Cardiac fibroblast (primary cell): ENCODE measurements at places on chromosomes 2 and 18.

DNA sequence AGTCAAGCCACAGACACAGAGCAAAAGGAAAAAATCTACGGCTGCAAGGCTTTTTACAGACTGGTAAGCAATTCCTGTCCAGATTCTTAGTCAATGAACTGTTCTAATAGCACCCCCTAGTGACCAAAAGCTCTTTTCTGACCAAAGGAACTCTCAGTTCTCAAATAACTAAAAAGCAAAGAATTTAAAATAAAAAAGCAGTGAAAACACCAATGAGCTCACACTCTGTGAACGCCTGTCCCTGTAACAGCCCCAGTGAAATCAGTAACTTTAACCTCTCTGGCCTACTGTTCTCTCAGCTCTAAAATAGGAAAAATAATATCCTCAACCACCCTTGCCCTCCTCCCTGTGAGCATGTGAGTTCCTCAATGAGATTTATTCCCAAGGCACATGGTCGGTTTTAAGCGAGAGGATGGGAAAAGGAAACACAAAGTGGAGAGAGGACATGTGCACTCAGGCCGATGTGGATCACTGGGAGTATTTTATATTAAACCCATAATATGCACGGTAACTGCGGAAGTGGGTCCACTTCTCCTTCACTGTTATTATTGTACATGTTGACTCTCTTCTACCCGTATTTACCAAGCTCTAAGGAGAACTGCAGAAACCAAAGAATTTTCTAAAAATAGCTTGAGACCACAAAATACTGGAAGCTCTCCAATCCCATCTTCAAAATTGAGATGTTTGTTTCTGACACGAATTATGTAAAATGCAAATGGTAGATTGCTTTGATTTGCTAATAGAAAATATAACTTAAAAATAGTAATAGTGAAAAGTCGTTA, 128.5 kb downstream of the STK39 start:
- peak; percentile 89 for DNase-seq

- no peak for DNase-seq
Measured at GRCh38 chr2:221999166-221999565, 299.6 kb downstream of the PAX3 start.

DNA sequence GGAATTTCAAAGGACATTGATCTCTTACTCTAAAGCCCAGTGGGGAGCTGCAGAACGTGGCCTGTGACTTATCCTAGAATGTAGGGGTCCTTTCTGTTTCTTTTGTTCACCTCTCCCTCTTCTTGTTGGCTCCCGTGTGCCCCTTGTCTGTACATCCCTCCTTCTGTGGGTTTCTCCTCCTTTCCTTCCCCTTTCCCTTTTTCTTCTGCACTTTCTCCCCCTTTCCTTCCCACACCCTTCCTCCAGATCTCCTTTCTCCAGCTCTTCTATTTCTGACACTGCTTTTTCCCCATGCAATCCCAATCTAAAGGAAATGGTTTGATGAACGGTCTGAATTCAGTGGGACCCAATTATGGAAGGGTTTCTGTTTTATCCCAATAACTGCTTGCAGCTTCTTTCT, 35.5 kb upstream of the MAPRE3 start:
- no peak for DNase-seq

GRCh38 chr18:3044931-3045698, 32.2 kb upstream of the LPIN2 start:
- no peak for DNase-seq

- DNase-seq: no peak
Measured at GRCh38 chr2:98852932-98853331, 83.1 kb downstream of the CRACDL start.

GRCh38 chr18:32730068-32730467, 42.8 kb downstream of the KLHL14 start:
- no peak for DNase-seq

- DNase-seq: peak; percentile 36
Measured at GRCh38 chr2:71748227-71748626, 294.9 kb downstream of the DYSF start.

- no peak for DNase-seq
Measured at GRCh38 chr18:49731421-49731841, 81.9 kb downstream of the ACAA2 start.

GRCh38 chr18:64254399-64255093, 105.7 kb upstream of the LINC00305 start:
- no peak for DNase-seq

GRCh38 chr18:10530852-10531251, 5.0 kb downstream of the NAPG start:
- no peak for DNase-seq

DNA sequence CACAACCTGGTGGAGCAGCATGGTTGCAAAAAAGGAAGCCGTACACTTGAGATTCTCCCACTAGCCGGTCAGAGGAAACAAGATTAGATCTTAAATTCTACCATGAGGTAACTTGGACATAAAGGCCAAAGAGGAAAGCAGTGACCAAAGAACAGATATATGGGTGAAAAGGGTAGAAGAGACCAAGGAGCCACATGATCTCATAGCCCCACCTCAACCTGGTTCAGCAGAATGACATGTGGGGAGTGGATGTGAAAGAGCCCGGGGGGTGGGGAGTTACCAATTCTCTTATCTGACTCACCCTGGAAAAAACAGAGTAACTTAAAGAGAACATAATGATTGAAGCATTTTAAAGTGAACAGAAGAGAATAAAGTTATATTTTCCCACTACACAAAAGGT, 683.0 kb downstream of the DSC3 start:
- DNase-seq: no peak

DNA sequence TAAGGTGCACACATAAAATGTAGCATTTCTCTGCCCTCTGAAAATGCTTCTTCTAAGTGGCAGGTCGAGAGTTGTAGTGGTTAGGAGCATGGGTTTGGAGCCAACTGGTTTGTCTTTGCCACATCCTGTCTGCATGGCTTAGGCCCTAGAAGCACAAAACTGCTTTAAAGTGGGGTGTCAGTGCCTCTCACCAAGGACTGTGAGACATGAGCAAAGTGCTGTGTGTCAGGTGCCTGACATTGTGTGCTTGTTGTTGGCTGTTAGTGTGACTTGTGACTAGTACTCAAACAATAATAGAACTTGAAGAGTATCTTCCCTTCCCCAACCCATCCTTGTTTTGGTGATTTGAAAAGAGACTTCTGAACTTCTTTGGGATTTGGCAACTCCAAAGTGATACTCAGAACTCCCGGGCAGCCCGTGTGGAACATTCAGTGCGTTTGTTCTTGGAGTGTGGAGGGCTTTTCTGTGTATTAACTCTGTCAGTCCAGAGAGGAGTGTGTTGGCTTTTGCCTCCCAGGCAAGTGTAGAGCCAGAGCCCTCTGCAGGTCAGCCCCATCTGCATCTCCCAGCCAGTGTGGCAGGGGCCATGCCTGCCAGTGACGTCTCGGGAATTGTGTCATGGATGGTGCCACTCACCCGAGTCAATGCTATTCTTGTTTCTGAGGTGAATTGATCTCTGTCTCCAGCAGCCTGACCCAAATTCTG, 5.0 kb downstream of the MGAT5 start:
- no peak for DNase-seq

DNA sequence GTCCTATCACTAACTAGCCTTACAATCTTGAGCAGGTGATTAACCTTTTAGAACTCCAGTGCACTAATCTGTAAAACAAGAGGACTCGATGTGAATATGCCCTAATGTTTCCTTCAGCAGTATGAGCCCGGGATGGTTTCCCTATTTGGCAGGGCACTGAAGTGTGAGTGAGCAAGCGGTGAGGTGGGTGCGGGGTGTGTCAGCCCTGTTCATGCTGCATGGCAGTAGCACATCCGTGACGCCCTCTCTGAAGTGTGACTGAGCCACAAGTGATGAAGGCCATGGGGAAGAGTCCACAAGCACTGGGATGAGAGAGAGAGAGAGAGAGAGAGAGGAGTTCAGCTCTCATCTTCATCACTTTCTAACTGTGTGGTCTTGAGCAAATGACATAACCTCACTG, 168.7 kb downstream of the SETBP1 start:
- DNase-seq: no peak

DNA sequence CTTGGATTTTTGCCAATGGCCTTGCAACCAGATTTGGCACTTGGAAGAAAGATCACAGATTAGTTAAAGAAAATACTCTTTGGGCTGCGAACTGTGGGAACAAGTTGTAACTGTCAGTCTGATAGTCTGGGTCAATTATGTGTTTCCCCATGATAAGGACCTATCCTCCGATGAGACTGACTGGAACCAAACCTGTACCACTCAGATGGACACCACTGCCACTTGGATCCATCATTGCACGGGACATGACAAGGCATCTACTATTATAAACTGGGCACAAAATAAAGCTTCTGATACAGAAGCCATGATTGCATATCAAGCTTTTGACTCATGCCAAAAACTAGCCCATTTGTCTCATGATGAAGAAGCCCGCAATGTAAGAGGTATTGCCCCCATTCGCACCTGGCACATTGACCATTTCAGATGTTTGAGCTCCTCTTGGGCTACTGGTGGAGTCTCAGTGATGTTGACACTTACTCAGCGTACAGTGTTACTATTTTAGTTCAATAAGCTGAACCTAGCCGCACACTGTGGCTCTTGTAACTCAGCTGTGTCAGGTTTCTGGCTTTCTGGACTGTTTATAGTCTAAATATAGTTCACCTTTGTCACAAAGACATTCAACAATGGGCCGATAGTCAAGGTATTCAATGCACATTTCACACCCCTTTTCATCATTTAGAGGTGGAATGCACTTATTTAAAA, 179.8 kb upstream of the RBBP8 start:
- no peak for DNase-seq
